ENCODE measurements at places on chromosomes 7 and 10. TPM values are rescaled to one million over a fixed set of nuclear protein-coding genes. Genes with fewer than 3 reads are reported as not detected.

DNA sequence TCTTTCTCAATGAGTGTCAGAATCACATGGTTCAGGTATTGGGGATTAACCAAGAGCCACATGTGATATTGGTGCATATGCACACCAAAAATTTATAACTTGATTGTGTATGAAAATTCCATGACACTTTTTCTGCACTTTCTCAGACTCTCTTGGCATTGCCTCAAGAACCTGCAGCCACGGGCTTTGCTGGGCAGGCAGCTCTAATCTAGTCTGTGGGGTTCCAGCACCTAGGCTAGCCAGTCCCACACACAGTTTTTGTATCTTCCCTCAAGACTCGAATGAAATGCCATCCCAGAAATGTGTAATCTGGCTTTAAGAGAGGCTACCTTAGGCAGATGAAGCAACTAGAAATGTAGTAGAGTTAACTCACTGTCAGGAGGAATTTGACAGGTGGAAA, 21.7 kb downstream of the STARD3NL start:
- peaks cover 12% of the 10 kb centered on the region for H3K4me1 ChIP-seq
- H3K27me3 ChIP-seq = no peaks in the 10 kb centered on the region
- H3K36me3 ChIP-seq = peaks cover 17% of the 10 kb centered on the region
- H3K27ac ChIP-seq = no peak overlapping the region
- H3K4me3 ChIP-seq = no peak overlapping the region

GRCh38 chr10:110609605-110610004, 34.5 kb upstream of the RBM20 start:
- no peak overlapping the region for H3K27ac ChIP-seq
- no peak overlapping the region for H3K4me3 ChIP-seq
- no peak for DNase-seq
- H3K27me3 ChIP-seq = no peaks in the 10 kb centered on the region

GRCh38 chr7:410395-410910, 109.2 kb downstream of the PDGFA start:
- H3K27me3 ChIP-seq = no peaks in the 10 kb centered on the region
- no peaks in the 10 kb centered on the region for H3K4me1 ChIP-seq
- no peak overlapping the region for H3K27ac ChIP-seq
- no peaks in the 10 kb centered on the region for H3K36me3 ChIP-seq
- DNase-seq = no peak

Gene DDC
- total RNA-seq = 0.32 TPM

Gene VPS37D
- 0.34 TPM for total RNA-seq

DNA sequence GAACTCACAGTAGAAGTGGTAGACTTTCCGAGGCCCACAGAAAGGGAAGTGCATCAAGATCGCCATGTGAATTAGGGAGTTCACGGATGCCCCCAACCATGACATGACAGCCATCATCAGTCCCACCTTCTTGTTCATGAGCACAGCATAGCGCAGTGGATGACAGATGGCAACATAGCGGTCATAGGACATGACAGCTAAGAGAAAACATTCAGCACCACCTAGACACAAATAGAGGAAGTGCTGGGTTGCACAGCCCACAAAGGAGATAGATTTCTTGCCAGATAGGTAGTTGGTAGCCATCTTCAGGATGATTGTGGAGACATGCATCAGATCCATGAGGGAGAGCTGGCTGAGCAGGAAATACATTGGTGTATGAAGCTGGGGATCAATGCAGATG, 342 bp downstream of the OR2AE1 start:
- no peak for DNase-seq
- H3K4me3 ChIP-seq = no peak overlapping the region
- H3K4me1 ChIP-seq = no peaks in the 10 kb centered on the region
- no peaks in the 10 kb centered on the region for H3K27me3 ChIP-seq
- no peaks in the 10 kb centered on the region for H3K36me3 ChIP-seq
- H3K27ac ChIP-seq = no peak overlapping the region

DNA sequence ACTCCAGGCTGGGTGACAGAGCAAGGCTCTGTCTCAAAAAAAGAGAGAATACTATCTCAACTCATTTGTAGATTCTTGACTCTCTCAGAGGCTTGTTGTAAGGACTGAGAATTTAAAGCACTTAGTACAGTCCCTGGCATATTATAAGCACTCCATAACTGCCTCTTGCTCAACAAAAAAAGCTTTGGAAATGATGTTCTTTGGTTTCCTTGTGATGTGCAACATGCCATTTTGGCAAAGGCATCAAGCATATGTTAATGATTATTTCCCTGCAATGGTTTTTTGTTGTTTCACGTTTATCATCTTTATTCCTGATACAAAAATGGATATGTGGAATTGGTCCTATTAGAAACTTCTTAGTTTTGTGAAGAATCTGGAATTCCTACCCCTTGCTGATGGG, 15.7 kb downstream of the NOLC1 start:
- no peak overlapping the region for H3K4me3 ChIP-seq
- peaks cover 6% of the 10 kb centered on the region for H3K4me1 ChIP-seq
- H3K36me3 ChIP-seq = peaks cover 21% of the 10 kb centered on the region
- H3K27ac ChIP-seq = no peak overlapping the region
- no peak for DNase-seq
- H3K27me3 ChIP-seq = no peaks in the 10 kb centered on the region

DNA sequence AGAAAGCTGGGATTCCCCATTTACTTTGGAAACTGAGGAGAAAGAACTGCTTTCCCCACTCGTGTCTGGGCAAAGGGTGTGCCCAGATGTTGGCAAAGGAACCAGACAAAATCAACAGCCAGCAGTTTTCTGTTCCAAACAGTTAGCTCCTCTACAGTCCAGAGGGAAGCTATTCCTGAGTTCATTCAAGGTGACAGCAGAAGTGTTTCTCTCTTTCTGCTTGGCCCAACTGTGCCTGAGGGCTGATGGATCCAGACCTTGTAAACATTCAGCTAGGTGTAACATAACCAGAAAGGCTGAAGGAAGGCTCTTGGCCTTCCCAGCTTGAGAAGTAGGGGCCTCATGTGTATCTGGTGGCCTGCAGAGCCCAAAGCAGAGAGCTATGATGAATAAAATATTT, 7.0 kb upstream of the ALDH18A1 start:
- no peak overlapping the region for H3K4me3 ChIP-seq
- H3K36me3 ChIP-seq = peaks cover 33% of the 10 kb centered on the region
- H3K4me1 ChIP-seq = peaks cover under 1% of the 10 kb centered on the region
- H3K27ac ChIP-seq = no peak overlapping the region
- DNase-seq = no peak

DNA sequence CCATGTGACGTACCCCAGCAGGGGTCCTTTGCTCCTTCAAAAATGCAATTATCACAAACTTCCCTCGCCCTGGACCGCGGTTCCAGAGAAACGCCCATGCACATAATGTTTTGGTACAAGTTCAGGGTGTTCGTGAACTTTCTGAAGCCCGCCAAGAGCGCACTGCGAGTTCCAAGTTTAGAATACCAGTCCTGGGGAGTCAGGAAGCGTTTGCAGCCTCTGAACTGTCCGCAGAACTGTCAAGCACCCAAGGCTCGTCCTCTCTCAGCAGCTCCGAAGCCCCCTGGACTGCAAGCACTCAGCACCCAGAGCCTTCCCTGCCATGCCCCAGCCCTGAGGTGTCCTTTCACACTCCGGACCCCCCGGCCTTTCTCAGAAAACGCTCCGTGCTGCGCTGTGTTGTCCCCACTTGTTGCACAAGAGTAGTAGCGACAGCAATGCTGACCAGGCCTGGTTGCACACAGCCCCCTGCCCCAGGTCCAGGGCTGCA, 30.3 kb downstream of the CALML3 start:
- peaks cover 29% of the 10 kb centered on the region for H3K4me1 ChIP-seq
- H3K27ac ChIP-seq = no peak overlapping the region
- H3K4me3 ChIP-seq = no peak overlapping the region
- H3K27me3 ChIP-seq = peaks cover 3% of the 10 kb centered on the region

Data from activated T-helper 2 cell treated with anti-CD3 and anti-CD28 coated beads, Interferon-gamma antibody, Interleukin-2, Interleukin-4, amounts not matched to agents 10 μg/mL and 5 μg/mL and 100 μg/mL, durations not matched to agents 14 hours and 24 hours and 36 hours (primary cell).